ENCODE measurements at places on chromosomes 12 and 14.

- DNase-seq, result no peak
Observed at GRCh38 chr12:19387161-19387560, 52.1 kb upstream of the AEBP2 start.

GRCh38 chr12:110277530-110278254 is 3.4 kb upstream of the ATP2A2 start:
- DNase-seq, result no peak

DNA sequence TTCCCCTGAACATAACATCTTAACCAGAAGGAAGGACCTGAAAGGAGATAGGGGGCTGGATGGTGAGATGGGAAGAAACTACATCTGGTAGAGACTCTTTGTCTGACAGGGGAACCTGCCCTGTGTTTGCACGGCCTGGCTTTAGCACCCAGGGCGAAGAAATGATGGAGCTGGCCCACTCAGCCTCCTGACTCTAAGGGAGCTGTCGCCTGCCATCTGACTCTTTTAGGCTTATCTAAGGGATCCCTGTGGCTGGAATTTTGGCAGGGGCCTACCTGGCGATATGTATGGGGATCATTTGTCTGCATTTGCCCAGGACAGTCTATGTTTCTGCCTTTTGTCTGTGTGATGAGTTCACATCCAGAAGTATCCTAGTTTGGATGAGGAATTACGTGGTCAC is 15.6 kb upstream of the CACNA2D4 start:
- DNase-seq, result no peak

- no peak for DNase-seq
Observed at GRCh38 chr12:52162981-52163380, 28.8 kb downstream of the KRT80 start.

DNA sequence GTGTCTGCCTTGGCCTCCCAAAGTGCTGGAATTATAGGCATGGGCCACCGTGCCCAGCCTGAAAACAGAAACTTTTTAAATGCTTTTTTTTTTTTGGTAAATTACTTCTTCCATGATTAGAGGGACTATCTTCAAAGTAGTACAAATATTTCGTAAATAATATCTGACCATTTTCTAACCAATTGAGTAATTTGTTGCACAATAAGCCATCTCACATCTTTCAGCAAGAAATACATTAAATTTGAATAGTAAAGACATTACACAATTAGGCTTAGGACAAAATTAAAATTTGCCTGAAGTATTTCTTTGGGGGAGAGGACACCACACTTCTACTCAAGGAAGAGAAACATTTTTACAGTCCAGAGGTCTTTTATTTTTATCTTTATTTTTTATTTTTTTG is 84.7 kb upstream of the STRN3 start:
- no peak for DNase-seq

DNA sequence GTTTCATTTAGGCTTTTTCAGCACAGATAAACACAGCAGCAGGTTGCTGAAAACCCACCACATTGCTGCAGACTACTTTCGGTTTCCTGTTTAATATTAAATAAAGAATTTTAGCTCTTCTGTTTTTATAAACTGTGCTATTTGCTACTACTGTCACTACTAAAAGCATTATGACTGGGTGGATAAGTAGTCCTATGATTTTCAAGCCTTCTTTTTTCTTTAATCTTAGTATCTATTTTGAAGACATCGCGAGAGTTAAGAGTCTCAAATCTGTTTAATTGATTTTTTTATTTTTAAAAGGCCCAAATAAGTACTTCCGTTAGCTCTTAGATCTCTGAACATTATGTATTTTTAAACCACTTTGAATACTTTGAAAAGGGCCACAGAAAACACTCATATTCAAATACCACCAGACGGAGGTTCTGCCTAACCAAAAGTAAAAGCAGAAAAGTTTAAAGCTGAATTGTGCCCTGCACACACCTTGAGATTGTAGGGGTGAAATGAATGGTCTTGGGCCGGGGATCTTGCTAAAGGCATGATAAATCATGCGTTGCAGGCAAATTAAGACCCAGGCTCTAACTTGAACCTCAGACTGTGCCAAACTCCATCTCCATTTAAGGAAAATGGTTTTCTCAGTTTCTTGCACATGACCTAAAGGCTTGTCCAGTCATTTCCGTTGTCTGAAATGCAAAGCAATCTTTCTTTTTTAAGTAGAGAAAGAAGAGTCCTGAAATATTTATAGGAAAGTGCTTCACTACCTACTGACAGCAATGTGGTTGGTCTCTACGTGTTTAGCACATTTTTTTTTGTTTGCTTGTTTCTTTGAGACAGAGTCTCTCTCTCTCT is 13.6 kb upstream of the FOXN3 start:
- peak; percentile 63 for DNase-seq

GRCh38 chr12:113005762-113006161 is 27.4 kb downstream of the OAS2 start:
- DNase-seq, result no peak

GRCh38 chr12:19217446-19217845 is 87.9 kb downstream of the PLEKHA5 start:
- no peak for DNase-seq

DNA sequence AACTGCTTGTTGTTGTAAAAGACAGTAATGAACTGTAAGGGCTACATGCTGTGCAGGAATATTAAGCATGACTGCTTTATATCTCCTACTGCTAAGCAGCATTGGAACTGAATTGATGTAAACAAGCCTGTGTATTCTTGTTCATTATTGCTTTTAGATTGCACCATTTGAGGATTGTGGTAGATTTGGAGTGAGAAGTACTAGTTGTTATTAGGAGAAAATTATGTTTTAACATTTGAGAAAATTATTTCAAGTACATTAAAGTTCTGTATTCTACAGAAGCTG is 212.7 kb downstream of the ERC1 start:
- no peak for DNase-seq

DNA sequence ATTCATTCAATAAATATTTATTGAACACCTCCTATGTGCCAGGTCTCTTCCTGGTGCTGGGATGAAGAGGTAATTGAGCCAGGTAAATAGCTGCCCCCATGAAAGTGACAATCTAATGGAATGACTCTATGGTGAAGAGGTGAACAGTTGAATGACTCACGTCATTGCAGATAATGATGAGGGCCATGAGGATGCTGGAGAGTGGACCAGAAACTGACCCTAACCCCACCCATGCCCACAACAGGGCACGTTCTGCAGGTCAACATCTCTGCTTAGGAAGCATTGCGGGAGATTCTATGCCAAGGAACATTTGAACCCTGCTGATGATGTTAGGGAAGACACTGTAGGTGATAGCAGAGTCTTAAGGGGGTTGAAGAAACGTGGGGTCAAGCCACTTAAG is 788.9 kb upstream of the TBX3 start:
- no peak for DNase-seq

DNA sequence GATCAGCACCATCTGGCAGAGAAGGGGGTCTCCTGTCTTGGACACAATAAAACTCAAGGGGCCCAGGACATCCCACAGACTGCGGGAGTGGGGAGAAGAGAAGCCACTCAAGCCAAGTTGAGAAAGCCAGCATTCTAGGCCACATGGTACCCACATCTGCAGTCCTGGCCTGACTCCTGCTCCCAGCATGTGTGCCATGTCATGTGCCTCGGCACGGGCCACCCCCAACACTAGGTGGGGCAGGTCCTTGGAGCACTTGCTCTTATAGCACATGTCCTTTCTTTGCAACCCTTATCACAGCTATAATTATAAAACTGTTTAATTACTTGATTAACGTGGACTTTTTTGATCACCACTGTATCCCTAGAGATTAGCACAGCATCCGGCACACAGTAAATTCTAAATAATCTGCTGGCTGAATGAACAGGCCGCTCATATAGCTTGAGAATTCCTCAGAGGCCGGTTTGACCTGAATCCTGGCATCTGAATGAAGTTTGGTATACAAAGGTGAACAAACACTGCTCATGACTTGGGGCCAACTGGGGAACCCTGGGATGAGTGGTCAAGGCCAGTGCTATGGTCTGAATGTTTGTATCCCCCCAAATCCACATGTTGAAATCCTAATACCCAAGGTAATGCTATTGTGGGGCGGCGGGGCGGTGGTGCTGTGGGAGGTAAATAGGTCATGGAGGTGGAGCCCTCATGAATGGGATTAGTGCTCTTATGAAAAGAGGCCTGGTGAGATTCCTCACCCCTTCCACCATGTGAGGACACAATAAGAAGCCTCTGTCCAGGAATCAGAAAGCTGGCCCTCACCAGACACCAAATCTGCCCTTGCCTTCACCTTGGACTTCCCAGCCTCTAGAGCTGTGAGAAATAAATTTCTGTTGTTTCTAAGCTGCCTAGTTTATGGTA is 6.6 kb downstream of the NCKAP5L start:
- no peak for DNase-seq

- DNase-seq, result no peak
Observed at GRCh38 chr12:114636723-114637480, 47.1 kb downstream of the TBX3 start.

GRCh38 chr12:117380083-117380482 is 18.7 kb upstream of the NOS1 start:
- no peak for DNase-seq

GRCh38 chr14:23252006-23252405 is 14.3 kb downstream of the RNF212B start:
- no peak for DNase-seq

- no peak for DNase-seq
Observed at GRCh38 chr12:14272956-14273912, 92.2 kb upstream of the ATF7IP start.

- DNase-seq, result no peak
Observed at GRCh38 chr12:108724054-108724889, 7.0 kb downstream of the CORO1C start.

- no peak for DNase-seq
Observed at GRCh38 chr12:61009192-61009591, 1251.0 kb upstream of the USP15 start.

GRCh38 chr12:124553862-124554428 is 13.5 kb downstream of the NCOR2 start:
- no peak for DNase-seq

DNA sequence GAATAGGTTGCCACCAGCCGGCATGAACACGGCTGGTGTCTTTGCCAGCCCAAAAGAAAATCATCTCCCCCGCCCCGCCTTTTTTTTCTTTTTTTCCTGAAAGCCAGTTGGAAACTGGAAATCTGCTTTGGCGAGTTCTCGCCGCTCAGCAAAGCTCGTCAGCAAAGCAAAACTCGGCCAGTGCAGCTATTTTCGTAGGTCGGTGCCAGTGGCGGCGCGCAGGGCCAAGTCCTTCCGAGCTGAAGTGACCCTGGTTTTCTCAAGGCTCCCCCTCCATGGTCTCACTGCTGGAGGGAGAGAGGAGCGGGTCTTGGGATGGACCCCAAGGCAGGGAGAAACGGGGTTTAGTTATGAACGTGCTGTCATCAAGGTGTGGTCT is 248.4 kb upstream of the RTL1 start:
- DNase-seq, result no peak

- no peak for DNase-seq
Observed at GRCh38 chr14:45811155-45811554, 558.2 kb upstream of the MIS18BP1 start.

DNA sequence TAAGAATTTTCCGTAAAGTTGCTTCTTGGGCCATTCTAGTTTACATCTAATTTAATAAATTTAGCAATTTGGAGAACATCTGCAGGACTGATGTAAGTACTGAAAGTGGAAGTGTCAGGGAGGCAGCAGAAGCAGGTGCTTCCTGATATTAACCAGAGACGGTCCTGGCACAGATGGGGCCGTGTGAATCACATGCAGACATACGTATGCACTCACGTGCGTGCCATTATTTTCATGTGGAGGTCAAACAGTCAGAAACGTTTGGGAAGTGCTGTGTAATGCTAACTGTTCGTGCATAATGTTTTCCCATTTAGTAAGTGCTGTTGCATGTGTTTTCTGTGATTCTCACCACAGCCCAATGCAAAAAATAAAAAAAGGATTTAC is 87.8 kb upstream of the DYNC1H1 start:
- peak; percentile 80 for DNase-seq

DNA sequence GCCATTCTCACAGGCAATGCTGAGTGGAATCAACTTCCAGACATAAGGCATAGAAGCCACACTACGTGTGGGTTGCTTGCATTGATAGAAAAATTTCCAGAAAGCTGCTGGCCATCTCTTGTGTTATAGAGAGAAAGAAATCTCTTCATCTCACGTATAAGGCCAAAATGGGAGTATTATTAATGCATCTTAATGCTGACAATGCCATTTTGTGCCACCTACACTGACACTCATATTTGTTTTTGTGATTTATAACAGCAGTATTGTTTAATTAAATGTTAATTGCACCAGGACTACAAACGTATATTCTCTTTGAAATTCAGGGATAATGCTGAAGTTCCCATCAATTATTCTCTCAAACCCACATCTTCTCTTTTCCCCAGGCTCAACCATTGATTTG is 56.1 kb upstream of the TMEM132D start:
- no peak for DNase-seq

DNA sequence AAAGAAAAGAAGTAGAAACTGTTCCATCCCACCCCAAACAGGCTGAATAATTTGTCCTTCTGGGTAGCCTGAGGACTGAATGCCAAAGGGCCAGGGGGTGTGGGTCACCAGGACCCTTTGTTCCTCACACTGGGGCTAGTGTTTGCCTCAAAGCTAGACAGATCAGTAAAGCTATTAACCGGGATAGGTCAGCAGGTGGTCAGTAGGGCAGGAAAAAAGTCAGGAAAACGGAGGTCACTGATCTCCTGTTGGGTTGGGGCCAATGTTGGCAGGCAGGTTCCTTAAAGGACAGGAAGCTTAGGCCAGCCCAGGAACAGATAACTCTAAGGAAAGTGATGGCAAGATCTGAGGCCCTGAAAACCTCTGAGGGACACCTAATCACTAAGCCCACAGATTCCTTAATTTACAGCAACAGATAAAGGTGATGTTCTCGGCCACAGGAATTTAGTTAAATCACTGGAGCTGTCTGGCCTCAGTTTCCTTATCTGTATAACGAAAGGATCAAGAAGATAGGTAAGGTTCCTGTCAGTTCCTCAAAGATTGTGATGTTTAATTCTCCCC is 22.7 kb upstream of the TMPO start:
- DNase-seq, result no peak

GRCh38 chr12:124566161-124566996 is 1.0 kb downstream of the NCOR2 start:
- peak; percentile 59 for DNase-seq

DNA sequence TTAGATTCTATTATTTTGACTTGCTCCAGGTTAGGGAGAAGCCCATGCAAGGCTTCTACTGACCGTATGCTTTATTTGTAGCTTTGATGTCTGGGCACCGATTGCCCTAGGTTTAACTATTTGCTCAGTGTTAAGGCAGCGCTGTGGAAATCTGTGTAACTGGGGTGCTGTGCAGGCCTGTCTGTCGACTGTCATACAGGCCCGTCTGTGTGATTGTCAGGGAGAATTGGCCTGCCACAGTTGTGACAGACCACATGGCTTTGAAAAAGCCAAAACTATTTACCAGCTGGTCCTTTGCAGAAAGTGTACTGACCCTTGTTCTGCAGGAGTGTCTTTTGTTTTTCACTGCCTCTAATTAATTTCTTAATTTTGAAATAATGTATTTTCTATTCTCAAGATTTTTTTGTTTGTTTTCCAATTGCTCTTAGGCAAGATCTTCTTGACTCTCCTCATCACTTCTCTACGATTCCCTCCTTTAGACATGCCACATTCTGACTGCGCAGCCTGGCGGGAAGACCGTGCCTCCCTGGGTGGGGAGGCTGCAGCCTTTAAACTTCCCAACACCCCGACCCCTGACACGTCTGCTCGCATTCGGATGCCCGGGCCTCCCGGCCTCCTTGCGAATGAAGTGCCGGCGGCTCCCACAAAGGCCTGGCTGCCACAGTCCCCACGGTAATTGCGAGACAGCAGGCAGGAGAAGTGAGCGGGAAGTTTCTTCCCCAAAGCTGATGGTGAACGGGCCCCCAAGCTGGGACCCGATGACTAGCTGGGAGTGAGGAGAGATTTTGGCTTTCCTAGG is 99.0 kb upstream of the EVL start:
- no peak for DNase-seq

Measured in activated CD4-positive, alpha-beta T cell treated with anti-CD3 and anti-CD28 coated beads, Interleukin-2, amount 50 U/mL, for 24 hours (primary cell).